ENCODE measurements at places on chromosomes 1 and 21.

GRCh38 chr1:119254067-119254720, 113.7 kb upstream of the WARS2 start:
- DNase-seq: no peak

GRCh38 chr1:153629971-153630370, 1.7 kb downstream of the S100A1 start:
- no peak for DNase-seq

DNA sequence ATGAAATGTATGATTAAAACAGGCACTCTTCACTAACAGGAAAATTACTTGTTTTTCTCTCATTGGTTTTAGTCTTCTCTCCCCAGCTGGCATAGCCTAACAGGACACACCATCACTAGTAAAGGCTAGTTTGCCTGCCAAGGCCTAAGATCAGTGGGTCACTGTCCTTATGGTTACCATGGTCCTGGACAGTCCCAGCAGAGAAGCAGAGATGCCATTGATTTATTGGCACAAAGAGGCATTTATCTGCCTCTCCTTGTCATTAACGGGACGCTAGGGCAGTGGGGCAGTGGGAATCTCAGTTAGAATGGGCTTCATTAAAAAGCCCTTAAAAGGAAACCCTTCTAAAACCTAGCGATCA, 13.9 kb downstream of the CD247 start:
- DNase-seq: no peak

GRCh38 chr1:22309572-22309971, 142.1 kb upstream of the ZBTB40 start:
- DNase-seq: no peak

DNA sequence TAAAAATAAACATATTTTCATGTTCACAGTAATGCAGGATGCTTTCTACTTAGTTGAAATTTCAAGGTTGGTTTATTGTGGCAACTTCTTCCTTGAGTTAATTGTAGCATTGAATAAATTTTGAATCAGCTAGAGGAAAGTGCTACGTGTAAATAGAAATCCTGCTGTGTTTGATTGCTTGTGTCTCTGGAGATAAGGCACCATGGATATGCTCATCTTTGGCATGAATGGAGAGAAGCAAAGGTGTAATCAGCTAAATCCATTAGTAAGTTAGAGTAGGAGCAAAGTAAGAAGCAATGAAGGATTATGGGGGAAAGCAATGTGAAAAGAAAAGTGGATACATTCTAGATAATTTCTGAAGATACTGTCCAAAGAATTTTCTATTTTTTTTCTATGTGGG, 331.1 kb downstream of the PTPRC start:
- no peak for DNase-seq

DNA sequence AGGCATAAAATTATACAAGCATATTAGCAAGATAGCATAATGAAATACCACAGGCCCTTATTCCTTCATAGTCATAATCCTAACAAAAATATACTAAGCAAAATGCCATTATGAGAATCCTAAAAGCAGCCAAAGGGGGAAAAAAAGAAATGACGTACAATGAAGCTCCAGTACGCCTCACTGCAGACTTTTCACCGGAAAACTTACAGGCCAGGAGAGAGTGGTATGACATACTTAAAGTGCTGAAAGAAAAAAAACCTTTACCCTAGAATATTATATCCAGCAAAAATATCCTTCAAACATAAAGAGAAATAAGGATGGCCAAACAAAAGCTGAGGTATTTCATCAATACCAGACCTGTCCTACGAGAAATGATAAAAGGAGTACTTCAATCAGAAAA, 19.5 kb downstream of the ZNF695 start:
- no peak for DNase-seq

DNA sequence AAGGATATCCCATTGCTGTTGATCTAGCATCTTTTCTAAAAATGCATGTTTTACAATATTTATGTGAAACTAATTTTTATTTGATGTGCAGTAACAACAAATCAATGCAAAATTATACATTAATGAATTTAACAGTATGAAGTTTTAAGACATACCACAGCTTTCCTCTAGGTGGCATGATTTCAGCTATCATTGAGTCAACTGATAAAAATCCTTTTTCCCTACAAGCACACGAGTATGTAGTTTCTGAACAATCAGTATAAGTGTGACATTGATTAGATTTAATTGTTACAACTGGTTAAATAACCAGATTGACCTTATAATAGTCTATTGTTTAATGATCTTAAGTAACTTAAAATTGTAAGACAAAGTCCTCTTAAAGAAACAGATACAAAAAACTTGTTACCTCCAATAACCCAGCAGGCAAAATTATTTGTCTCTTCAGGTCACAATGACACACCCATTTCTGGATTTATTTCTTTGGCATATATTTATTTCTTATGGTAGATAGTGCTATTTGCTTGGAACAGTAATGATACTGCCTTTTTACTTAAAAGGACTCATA, 5.8 kb upstream of the TGFB2 start:
- DNase-seq: no peak

- DNase-seq: no peak
Measured at GRCh38 chr1:239816081-239816782, 275.5 kb upstream of the FMN2 start.

DNA sequence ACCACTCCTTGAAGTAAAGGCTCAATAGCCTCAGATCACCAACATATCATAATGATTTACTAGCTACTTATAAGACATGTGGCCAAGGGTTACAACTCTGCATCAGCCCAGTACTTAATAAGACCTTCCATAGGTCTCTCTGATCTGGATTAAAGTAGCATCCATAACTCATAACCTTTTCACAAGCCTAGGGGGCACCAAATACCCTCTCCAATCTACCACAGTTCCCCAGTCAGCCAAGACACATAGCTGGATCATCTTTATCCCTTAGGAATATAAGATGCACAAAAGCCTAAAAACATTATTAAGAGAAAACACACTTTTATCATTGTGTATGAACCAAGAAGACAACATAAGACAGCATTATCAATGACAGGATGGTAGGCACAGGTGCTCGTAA, 22.1 kb downstream of the SSX2IP start:
- no peak for DNase-seq

DNA sequence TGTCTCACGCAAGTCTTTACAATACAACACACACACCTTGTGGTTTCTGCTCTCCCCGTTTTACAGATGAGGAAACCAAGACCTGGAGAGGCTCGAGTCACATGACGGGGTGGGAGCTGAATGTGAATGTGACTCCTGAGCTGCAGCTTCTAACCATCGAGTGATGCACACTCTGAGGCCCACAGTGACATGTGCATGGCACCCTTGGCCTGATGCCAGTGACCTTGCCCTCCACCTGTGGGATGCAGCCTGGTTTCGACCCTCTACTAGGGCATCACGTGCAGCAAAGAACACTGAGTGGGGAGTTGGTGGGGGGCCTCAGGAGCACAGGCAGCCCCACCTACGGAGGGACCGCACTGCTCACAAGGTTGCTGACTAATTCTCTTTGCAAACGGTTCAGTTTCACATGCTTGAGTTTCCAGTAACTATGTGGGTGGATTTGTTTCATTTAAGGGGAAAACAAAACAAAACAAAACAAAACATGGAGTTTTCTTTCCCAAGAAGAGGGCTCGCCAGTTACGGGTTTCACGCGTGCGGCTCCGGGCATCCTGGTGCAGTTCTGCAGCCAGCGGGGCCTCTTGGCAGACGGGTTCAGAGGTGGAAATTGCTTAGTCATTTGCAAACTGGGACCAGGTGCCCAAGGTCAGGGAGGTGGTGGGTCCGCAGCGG, 22.9 kb downstream of the SPSB1 start:
- DNase-seq: peak; percentile 53

GRCh38 chr1:67367370-67368045, 59.8 kb downstream of the IL12RB2 start:
- no peak for DNase-seq

- no peak for DNase-seq
Measured at GRCh38 chr1:162822391-162823200, 32.1 kb downstream of the HSD17B7 start.

- DNase-seq: no peak
Measured at GRCh38 chr1:13761883-13762282, 61.9 kb downstream of the PRDM2 start.

- peak; percentile 62 for DNase-seq
Measured at GRCh38 chr1:180954005-180954800, 41.5 kb downstream of the KIAA1614 start.
